Bronchial epithelial cell (primary cell): ENCODE measurements at places on chromosomes 5 and 9.

- DNase-seq = no peak
Observed at GRCh38 chr5:109177227-109177626, 232.5 kb downstream of the PJA2 start.

- no peak for DNase-seq
Observed at GRCh38 chr5:1464511-1464910, 19.3 kb upstream of the SLC6A3 start.

DNA sequence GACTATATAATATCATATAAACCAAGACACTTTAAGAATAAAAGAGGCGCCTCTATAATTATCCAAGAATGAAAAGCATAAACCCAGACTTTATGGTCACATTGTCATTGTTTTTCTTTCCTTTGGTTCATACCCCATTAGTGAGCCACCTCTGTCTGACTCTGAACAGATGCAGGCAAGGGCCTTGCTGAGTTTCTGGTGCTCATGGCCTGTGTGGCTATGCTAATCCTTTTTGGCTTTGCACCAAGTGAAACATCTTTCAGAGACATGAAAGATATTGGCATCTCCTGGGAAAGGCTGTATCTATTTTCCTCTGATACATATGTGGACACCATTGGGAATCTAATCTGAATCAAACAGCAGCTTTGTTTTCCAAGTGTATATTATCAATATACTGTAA lies 222.5 kb downstream of the CHSY3 start:
- DNase-seq = no peak

- DNase-seq = no peak
Observed at GRCh38 chr5:67639313-67639712, 442.7 kb upstream of the CD180 start.

- DNase-seq = no peak
Observed at GRCh38 chr9:89077519-89077918, 86.3 kb downstream of the S1PR3 start.

- no peak for DNase-seq
Observed at GRCh38 chr5:58524571-58524970, 33.3 kb downstream of the GAPT start.

DNA sequence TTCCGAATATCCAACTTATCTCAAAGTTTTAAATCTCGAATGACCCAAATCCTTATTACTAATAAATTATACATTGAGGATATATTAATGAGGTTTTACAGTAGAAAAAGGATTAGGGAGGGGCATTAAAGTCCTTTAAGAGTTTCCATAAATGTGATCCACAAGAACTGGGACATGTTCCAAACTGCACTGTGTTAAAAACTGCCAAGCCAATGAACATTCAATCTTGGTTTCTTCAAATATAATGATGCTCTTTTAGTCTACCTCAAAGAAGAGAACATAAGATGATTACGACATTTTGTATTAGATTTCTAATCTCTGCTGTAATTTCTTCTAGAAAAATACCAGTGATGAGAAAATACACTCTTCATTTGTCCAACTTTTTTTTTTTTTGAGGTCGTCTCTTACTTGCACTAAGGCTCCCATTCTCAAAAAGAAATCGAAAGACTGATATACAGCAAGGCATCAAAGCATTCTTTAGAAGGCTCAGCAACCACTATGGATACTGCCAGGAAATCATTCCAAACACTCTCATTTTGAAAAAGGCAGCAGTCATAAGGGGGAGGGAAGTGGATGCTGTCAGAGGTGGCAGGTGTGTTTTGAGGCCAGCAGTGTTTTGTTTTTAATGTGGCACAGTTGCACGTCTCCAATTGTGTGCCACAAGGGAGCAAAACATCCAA lies 1.7 kb downstream of the PTAR1 start:
- DNase-seq = no peak

- DNase-seq = no peak
Observed at GRCh38 chr9:38216572-38216971, 147.5 kb upstream of the SHB start.

DNA sequence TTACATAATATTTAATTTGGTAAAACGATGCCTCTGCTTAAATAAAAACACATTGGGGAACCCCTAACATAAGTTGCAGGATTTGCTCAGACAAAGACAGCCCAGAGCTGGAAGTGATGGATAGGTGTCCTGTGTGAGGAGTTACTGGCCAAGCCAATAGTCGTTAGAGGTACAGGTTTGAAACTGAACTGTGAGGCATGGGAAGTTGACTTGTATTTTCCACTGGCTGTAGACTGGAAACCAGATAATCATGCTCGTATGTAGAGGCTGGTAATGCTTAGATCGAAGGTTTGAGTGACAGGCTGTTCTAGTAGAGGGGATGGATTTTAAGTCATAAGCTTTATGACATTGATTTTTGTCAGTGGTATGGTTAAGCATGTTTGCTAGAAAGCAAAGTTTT lies 24.8 kb downstream of the TEK start:
- DNase-seq = no peak

GRCh38 chr9:42388146-42388690 lies 204.8 kb downstream of the SPATA31A6 start:
- DNase-seq = no peak

DNA sequence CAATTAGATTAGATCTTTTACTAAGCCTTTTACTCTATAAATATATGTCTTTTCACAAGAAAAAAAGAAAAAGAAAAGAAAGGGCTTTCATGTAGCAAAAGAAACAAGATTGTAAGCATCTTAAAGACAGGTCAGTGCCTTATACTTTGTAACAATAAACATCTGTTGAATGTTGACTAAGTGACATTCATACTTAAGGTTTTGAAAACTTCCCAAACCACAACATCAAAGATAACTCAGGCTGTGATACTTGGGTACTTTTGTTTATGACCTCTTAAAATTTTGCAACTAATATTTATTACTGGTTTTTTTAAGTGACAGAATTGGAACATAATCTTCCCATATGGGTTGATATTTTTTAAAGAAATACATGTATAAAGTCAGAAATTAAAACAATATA lies 7.4 kb downstream of the GRAMD2B start:
- DNase-seq = no peak

DNA sequence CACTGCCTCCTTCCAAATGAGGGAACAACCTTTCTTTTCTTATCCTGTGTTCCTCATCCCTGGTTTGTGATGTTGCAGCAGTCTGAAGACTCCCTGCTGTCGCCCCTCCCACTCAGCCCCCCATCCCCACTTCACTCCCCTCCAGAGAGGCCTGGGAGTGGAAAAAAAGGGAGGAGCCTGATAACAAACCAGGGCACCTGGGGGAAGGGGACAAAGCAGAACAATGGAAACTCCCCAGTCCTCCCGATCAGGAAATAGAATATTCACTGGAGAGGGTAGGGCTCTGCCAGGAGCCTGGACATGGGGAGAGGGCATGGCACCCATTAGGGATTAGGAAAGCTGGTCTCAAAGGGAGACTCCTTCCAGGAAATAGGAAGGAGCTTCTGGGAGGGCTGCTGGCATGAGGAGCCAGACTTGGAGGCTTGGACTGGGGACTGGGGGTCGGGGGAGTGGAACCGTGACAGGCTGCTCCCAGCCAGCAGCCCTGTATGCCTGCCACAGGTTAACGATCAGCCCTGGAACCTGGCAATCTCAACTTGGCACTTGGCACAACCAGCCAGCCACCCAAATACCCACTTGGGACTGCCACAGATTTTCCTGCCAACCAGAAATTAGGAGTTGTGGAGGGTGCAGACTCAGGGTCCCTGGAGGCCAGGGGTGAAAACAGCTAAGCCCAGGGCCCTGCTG lies 20.0 kb downstream of the PCDH1 start:
- DNase-seq = no peak

DNA sequence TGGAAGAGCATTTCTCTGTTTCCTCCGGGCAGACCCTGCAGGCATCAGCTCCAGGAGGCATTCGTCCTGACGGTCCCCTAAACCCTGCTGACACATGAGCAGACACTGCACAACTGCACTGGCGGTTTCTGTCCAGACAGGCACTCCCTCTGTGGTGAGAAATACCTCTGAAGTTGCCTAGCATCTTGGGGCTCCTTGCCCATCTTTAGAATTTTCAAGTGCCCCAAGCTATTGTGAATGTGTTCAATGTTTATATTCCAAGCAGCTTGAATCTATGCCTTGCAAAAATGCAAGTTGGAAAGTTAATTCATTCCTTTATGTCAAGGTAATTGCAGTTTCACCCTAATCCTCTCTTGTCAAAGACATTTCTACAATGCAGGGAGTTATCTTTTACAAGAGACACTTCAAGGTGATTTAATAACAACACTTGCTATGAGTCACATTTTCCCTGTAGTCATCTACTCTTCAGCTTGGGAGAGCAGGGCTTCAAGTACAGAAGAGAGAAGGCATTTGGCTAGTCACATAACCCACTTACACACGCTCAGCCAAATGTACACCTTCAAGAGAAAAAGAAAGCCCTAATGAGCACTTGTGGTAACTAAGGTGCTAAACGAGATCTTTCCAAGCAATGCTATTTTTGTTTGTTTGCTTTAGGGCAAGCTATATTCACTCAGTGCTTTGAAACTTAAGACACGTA lies 302.5 kb downstream of the MLLT3 start:
- peak; percentile 95 for DNase-seq

- DNase-seq = no peak
Observed at GRCh38 chr5:38112938-38113337, 145.4 kb upstream of the EGFLAM start.

DNA sequence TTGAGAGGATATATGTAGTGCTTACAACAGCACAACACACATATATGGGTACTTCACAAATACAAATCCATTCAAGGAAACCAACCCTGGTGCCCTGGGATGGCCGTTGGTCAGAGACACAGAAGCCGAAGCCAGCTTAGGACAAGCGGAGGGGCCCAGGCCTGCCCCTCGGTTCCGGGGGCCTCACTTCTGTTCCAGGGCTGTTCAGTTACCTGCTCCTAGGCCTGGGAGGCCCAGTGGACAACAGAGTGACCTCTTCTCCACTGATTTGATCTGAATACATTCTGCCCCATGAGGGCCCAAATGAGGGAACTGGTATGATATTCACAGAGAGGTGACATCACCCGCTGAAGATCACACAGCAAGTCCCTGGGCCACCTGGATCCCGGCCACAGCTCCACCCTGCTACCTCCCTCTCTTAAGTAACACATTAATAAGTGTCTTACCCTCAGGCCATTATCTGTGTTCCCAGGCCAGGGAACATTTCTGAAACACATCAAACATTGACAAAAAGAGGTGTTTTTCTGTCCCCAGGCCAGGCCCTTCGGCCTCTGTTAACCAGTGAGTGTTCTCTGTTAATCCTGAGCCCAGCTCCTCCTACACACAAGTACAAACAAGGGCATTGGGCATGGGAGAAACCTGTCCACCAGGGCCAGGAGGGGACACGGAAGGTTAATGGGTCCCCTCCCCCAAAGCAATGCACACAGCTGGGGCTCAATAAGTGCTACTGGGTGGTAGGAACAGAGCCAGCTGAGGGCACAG lies 4.5 kb upstream of the GRHPR start:
- DNase-seq = no peak

DNA sequence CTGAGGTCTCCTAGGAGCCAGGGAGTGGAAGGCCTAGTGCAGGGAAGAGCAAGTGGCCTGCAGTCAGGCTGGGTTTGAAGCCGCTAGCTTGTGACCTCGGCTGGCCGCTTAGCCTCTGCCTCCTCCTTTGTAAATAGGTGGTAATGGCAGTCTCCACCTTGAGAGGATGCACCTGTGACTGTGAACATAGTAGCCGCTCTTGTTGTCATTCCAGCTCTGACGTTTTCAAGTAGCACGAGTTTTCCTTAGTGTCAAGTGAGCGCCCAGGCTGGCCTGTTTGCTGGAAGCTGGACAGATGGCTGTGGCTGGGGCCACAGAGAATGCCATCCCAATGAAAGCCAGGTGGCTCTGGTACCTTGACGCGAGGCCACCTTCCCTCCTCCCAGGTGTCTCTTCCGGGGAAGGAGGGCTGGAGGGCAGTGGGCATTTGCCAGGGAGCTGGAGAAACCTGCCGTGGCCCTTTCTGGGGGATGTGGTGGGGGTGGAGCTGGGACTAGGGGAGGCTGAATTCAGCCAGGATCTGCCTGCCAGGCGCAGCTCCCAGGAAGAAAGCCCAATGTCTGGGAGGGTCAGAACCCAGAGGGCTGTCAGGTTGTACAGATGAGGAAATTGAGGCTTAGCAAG lies 2.5 kb downstream of the ASS1 start:
- DNase-seq = no peak

- DNase-seq = peak; percentile 48
Observed at GRCh38 chr9:22413884-22414283, 32.7 kb upstream of the DMRTA1 start.

GRCh38 chr5:34905564-34905963 lies 9.7 kb downstream of the RAD1 start:
- DNase-seq = no peak

- no peak for DNase-seq
Observed at GRCh38 chr5:172843825-172844576, 9.9 kb downstream of the ERGIC1 start.
